ENCODE measurements at places on chromosomes 6 and 20. TPM values are rescaled to one million over a fixed set of nuclear protein-coding genes. Genes with fewer than 3 reads are reported as not detected.

Gene TMEM170B
- 45.7 TPM for total RNA-seq

Gene ENPP4
- total RNA-seq, result 40.9 TPM

Gene ZNF165
- total RNA-seq, result 0.76 TPM

Gene C6orf58
- total RNA-seq, result not detected

Gene PAK5
- 15.7 TPM for total RNA-seq

Gene SYNGAP1
- total RNA-seq, result 144 TPM

Gene ZNF831
- total RNA-seq, result 5.6 TPM

Gene TRAPPC3L
- total RNA-seq, result not detected

Gene LAMA2
- 21.1 TPM for total RNA-seq

Gene IL17F
- total RNA-seq, result not detected

Gene BEND6
- total RNA-seq, result 90.9 TPM

Gene SSTR4
- total RNA-seq, result 1.5 TPM

DNA sequence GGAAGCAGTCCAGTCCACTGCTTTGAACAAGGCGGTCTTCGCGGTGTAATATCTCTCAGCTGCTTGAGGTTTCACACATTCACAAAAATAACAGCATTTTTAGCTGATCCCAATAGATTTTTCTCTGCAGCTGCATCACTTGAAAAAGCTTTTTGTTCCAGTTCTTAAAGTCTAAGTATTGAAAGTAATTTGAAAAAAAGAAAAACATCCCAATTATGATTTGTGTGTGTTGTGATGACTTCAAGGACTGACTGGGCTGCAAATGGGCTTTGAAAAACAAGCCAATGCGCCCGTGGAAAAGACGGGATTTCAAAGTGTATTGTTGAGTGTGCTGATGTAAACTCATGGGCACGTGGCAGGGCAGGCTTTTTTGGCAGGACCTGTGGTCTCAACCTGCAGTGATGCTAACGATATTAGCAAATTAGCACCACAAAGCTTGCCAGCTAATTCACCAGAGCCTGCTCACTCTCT is 151.1 kb downstream of the TMEM242 start:
- no peak for DNase-seq

DNA sequence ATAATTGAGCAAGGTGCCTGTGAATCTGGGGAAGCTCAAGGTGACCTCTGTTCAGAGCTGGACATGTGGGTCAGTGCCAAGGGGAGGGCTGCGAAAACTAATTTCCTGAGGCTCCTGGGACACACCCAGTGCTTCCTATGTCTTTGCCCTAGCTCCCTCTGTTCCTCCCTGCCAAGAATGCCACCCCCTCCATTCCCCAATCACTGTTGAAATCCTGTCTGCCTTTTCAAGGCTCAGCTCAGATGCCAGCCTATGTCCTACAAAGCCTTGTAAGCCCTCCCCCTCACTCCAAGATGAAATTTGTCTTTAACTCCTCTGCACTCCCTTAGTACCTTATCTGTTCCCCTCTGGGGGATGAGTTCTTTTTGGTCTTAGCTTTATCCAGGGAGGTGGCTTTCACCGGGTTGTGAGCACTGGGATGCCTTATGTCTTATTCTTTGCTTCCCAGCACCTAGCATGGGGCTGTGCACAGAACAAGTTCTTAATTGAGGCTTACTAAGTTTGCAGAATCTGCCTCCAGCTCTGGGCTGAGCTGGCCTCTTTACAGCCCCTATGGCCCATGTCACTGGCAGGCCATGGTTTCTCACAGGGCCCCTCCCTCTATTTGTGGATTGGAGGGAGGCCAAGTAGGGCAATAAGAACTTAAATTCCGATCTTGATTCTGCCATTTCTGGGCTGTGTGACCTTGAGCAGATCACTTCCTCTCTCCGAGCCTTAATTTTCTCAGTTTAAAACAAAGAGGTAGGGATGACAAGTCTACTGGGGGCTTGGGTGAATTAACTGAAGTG is 51.5 kb upstream of the EPB41L1 start:
- no peak for DNase-seq

- DNase-seq, result no peak
Observed at GRCh38 chr6:20409427-20409971, 7.8 kb downstream of the E2F3 start.

GRCh38 chr6:167662075-167662880 is 164.4 kb upstream of the AFDN start:
- DNase-seq, result no peak

- no peak for DNase-seq
Observed at GRCh38 chr6:6815732-6816131, 227.2 kb downstream of the LY86 start.

GRCh38 chr6:101595276-101595675 is 201.8 kb downstream of the GRIK2 start:
- DNase-seq, result no peak

DNA sequence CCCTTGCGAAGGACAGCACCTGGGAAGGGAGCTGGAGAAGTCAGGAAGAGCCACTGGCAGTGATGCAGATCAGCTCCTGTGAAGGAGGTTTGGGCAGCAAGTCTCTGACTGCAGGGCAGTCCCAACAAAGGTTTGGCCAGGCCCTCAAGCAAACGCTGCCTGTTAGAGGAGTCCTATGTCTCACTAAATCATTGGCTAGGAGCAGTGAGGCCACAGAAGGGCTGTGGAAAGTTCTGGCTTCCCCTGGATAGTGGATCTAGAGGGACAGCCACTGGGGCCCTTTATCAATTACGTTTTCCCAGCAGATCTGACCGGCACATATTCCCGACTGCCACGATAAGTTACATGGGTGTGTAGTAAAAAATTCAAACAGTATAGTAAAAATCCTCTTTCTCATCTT is 2.5 kb downstream of the TTPAL start:
- no peak for DNase-seq

DNA sequence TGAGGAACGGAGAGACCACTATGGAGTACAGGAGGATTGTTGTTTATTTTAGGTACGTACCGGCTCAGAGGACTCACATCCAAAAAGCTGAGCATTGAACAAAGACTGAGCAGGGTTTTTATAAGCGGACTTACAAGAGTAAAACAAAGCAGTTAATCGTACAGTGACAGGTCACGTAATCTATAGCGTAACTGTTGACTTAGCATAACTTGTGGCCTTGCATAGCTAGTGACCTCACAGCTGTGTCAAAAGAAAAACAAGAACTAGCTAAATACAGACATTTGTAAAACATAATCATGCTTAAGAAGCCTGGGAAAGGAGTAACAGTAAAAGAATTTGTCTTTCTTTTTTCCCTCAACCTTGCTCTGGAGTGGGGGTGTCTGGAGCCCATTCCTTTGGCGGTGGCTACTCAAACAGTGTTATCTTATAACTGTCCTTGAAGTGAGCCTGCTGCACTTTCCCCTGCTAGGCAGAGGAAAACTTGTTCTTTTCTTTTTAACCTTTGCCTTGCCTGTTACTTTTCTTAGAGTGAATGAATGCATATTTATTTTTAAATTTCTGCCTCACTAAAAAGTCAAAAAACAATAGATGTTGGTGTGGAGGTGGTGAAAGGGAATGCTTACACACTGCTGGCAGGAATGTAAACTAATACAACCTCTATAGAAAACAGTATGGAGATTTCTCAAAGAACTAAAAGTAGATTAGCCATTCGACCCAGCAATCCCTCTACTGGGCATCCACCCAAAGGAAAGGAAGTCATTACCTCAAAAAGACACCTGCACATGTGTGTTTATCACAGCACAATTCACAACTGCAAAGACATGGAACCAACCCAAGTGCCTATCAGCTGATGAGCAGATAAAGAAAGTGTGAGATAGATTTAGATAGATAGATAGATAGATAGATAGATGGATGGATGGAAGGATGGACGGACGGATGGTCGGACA is 109.0 kb downstream of the TAF4 start:
- DNase-seq, result no peak

DNA sequence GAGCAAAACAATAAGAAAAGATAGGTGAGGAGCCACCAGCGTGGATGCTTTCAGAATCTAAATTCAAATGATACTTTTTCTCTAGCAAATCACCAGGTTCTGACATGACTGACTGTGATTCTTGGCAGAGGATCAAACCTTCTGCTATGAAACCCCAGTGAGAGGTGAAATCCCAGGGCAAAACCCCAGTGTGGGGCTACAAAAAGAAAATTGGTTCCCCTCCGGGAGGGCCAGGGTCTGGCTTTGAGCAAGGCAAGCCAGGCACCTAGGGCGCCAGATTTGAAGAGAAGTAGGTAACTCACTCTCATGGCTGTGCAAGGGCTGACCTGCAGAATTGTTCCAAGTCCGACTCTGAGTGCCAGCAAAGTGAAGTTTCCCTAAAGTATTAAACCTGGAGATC is 20.2 kb upstream of the RALGAPA2 start:
- no peak for DNase-seq

DNA sequence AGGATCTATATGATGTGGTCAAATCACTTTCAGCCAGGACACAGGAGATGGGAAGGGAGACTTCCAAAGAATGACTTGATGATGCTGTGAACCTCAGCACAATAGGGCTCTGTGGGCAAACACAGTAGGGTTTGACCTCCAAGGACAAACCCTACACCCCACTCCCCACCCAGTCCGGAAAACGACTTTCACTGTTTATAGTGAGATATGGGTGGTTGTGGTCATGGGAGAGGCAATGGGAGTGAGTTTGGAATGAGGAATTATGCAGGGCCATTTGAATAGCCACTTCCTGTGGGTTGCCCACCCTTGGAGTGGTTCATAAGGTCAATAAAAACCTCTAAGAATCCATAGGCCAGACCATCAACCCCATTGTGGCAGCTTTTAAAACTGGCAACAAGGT is 38.4 kb upstream of the PRND start:
- DNase-seq, result no peak

DNA sequence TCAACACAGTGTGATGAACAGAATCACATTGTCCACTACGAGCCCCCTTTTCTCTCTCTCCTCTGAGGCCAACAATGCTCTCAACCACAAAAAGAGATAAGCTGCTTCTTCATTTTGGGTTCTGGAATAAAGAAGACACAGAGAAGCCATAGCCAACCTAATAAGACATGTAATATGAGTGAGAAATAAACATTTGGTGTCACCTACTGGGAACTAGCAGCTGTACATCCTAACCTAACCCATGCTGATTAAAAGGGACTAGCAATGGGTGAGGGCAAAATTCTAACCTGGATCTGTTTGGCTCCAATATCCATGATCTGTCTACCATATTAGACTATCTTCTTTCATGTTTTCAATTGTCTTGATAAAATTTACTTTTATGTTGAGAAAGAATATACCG is 369.1 kb upstream of the MARCKS start:
- DNase-seq, result no peak

GRCh38 chr6:14423330-14423729 is 305.8 kb downstream of the CD83 start:
- DNase-seq, result no peak

DNA sequence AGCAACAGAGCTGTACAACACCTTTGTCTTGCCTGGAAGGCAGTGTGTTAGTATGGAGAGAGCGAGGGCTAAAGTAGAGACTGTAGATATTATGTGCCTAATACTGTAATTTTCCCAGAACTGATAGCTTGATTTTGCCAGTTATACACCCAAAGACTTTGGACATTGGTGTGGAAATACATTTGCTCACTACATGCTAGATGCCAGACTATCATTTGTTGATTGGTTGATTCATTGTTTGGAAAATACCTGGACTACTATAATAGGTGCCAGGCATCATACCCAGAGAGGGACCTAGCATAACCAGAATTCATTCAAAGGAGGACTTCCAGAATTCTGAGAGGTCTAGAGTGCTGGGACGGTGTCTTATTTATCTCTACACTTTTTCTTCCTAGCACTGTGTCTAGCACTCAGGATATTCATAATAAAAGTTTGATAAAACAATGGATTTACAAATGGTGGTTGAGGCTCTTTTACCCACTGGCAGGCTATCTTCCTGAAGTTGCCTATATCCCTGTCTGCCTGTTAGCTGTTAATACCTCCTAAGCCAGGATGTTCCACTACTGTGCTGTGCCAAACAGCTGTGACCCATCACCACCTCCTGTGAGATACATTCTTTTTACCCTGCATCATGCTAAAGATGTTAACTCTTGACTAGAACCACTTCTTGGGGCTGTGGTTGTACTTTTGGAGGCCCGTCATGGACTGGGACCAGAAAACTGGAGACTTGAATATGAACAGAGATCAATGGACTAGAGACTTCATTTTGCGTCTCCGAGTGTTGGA is 72.2 kb upstream of the FUCA2 start:
- no peak for DNase-seq

- no peak for DNase-seq
Observed at GRCh38 chr6:11685481-11686093, 93.0 kb downstream of the ADTRP start.

GRCh38 chr6:38137608-38138265 is 318.2 kb downstream of the ZFAND3 start:
- no peak for DNase-seq

GRCh38 chr6:81889377-81890053 is 137.0 kb upstream of the TENT5A start:
- DNase-seq, result no peak

- no peak for DNase-seq
Observed at GRCh38 chr6:168049706-168050224, 29.2 kb downstream of the FRMD1 start.

DNA sequence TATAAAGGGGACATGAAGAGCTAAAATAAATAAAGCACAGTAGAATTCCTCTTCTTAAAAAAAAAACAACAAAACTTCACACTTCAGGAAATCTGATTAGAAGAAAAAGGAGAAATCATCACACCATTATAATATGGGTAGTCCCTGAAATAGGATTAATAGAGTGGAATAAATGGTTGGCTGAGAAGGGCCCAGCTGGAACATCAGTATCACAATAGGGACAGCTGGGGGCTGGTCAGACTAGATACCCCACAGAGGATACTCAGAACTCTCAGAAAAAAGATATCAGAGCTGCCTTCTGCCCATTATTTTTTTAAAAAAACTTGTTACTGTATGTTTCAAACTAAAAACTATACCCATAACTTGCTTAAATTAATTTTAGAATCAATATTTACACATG is 75.2 kb downstream of the DST start:
- no peak for DNase-seq

- DNase-seq, result no peak
Observed at GRCh38 chr20:36919715-36920333, 31.7 kb downstream of the SAMHD1 start.

DNA sequence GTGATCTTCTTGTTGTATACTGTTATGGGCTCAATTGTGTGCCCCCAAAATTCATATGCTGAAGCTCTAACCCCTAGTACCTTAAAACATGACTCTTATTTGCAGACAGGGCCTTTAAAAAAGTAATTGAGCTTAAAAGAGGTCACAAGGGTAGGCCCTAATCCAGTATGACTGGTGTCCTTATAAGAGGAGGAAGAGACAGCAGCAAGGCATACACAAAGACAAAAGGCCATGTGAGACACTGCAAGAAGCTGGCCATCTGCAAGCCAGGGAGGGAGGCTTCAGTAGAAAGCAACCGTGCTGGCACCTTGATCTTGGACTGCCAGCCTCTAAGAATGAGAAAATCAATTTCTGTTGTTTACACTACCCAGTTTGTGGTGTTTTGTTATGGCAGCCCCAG is 8.4 kb downstream of the CAGE1 start:
- no peak for DNase-seq

GRCh38 chr6:84515067-84515466 is 249.3 kb downstream of the TBX18 start:
- no peak for DNase-seq

DNA sequence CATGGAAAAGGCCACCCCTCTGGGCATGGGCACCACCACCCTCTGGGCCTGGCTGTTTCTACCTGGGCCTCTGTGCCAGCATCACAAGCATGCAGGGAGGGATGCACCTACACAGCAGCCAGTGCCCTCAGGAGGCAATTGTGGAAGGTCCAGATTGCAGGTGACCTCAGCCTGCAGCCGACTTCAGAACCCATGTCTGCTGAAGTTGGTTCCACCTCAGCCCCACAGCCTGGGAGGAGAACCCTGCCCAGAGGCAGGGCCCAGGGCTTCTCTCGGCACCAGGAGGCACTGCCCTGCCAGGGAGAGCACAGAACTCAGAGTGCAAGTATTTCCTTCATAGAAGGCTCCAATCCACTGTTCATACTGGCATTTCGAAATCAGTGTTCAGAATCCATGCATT is 149.8 kb downstream of the TTLL2 start:
- DNase-seq, result no peak
